ENCODE measurements at places on chromosomes 16 and 17.

GRCh38 chr17:75539967-75540729, 14.7 kb downstream of the LLGL2 start:
- no peak for DNase-seq

GRCh38 chr17:71183066-71183660, 937.7 kb upstream of the SOX9 start:
- no peak for DNase-seq

- DNase-seq = no peak
These were observed at the start of gene TUBB3 for GRCh38 chr16:89922884-89923639. TUBB3 (plus strand) TSS chr16:89923342; CDS start chr16:89923402, 60 bp downstream.

DNA sequence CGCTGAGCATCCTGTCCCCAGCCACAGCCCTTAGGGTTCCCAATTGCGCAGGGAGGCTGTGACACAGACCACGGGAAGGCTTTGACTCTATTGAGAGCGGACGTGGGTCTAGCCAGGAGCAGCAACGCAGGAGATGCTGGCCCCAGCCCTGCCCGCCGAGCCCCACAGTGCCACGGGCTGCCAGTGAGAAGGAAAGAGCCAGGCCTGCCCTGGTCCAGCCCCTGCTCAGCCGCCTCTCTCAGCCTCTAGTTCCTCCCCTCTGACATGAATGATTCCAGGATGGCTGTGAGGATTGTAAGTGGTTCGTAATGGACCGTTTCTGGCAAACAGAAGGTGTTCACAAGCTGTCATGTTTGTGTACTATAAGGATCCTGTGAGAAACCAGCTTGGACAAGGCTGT, 2.5 kb downstream of the BHLHA9 start:
- no peak for DNase-seq

- DNase-seq = no peak
These were observed 2.0 kb upstream of the VAT1L start for GRCh38 chr16:77786186-77786847.

GRCh38 chr16:87615621-87616041, 13.3 kb downstream of the JPH3 start:
- no peak for DNase-seq

DNA sequence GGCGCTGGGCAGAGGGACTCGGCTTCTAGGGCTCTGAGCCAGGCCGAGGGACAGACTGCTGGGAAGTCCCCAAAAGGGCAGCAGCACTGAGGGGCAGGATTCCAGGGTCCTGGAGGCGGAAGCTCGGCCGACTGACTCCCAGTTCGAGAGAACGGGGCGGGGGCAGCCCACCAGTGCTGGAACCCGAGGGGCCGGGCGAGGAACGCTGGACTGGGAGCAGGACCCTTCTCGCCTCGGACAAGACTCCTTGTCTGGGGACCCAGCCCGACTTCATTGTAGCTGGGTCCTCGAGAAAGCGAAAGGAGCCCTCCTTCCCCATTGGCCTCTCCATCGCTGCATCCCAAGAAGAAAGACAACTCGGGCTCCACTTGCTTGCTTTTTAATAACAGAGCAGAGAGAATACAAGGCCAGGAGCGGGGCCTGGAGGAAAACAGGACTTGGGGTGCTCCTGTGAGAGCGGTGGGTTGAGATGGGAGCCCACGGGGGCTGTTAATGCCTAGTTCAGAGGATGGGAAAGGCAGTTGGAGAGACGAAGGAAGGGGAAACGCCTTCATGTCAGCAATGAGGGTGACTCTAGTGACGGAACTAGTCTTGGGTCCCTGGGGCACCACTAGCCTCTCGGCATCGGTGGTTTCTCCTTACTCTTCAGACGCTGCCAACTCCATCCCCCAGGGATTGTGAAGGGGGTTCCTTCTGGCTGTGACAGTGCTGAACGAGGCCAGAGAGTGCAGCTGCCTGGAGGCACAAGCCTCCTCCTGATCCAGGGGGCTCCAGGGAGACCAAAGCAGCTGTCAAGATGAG, 492 bp upstream of the CAMTA2 start:
- no peak for DNase-seq

- DNase-seq = no peak
These were observed 37.4 kb upstream of the TMC5 start for GRCh38 chr16:19380328-19380727.

DNA sequence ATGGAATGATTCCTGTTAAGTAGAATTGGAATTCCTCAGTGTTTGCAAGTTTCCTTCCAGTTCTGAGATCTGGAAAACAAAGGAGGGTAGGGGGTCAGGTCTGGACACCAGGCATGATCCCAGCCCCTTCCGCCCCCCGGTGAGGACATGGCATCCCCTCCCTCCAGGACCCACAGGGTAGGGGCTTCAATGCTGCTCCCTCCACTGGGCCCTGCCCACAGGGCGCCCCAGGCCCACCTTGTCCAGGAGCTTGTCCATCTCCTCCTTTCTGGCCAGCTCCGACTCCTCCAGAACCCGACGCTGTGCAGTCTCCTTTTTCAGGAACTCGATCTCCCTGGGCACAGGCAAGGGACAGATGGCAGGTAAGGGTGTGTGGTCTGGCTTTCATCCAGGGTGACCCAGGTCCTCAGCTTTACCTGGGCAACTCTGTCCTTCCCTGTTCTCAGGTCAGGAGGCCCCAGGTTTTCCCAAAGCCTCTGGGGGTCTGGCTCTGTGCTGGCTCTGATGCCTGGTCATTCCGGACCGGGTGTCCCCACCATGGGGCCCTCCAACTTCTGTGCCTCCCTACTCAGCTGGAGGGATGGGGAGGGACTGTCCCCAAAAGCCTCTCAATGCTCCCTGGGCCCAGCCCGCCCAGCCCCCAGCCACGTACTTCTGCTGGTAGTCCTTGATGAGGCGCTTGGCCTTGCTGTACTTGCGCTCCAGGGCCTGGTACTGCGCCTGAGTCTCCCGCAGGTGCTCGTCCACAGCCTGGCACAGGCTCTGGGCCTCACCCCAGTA, 5.5 kb upstream of the SAMD14 start:
- DNase-seq = no peak

DNA sequence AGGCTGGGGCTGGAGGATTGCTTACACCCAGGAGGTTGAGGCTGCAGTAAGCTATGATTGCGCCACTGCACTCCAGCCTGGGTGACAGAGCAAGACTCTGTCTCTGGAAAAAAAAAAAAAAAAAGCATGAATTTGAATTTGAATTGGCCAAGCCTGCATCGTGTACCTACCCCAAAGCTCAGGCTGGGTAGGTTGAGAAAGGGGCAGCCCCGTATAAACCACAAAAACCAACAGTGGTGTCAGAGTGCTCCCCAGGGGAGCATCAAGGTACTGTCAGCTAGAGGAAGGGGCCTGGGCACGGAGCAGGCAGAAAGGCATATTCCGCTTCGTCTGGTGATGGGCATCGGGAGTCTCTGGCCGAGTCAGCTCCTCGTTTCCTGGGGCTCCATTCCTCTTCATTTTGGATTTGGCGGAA, 40.9 kb downstream of the RAP1GAP2 start:
- peak; percentile 27 for DNase-seq

DNA sequence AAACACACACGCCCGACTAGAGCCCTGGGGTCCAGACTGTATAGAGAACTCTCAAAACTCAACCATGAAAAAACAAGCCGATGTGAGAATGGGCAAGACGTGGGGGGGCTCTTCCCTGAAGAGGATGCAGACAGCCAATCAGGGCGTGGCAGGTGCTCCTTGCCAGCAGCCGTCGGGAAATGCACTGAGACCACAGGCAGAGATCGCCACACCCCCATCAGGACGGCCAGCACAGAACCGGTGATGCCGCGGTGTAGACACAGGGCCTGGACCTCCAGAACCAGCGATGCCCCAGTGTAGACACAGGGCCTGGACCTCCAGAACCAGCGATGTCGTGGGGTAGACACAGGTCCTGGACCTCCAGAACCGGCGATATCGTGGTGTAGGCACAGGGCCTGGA, 169.2 kb downstream of the LAT start:
- DNase-seq = no peak

DNA sequence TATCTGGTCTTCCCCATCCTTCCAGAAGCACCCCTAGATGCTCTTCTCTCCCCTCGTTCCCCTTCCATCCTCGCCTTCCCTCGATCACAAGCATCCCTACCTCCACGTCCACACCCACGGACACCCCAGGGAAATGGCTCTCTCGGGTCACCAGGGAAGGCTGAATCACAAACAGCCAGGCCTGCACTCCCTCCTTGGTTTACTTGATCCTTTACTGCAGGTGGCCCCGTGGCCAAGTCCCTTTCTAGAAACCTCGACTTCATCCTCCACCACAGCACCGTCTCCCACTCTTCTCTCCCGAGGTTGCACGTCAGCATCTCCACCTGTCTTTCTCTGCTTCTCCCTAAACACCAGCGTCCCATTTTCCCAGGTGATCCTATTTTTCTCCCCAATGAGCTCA, 6.5 kb upstream of the RBFOX3 start:
- no peak for DNase-seq

- no peak for DNase-seq
These were observed 11.6 kb downstream of the CDH3 start for GRCh38 chr16:68656751-68657150.

DNA sequence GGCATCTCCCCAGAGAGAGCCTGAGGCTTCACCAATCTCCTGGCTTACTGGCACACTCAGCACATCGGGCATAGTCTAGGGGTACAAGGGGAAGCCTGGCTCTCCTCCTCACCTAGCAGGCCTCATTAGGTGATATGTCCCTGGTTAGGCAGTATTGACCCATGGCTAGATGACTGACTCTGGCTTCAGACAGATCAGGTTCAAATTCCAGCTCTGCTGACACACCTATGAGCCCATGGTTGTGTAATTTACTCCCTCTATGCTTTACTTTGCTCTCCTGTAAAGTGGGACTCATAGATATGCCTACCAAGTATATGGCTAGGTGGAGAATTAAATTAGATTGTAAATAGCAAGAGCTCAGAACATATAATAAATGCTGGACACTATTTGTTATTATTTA, 157.3 kb upstream of the IRX3 start:
- no peak for DNase-seq

DNA sequence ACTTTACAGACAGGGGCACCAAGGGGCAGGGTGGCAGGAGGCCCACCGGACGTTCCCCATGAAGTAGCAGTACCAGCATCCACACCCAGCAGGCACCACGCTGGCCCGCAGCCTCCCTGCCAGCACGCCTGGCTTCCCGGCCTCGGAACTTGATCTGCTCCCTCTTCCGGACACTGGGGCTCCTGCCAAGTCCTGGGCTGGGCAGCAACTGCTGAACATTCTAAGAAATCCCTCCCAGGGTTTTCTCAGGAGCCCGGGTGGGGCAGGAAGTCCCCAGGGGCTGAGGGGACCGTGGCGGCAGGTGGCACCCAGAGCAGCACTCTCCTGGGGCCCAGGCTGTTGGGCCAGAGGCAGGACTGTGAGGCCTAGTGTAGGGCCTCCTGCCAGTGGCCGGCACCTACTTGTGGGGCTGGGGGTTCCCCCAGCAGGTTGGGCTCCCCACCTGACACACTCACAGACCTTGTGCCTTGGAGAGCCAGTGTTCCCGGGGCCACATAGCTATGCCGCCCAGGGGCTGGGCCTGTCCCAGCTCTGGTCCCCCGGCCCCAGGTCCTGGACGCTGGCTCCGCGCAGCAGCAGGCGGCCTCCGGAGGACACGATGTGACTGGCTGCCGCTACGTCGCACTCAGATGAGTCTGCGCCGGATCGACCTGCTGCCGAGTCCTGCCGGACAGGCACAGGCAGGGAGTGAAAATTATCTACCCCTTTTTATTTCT, 86.2 kb upstream of the CBX4 start:
- DNase-seq = no peak

- no peak for DNase-seq
These were observed 194.6 kb upstream of the SDK2 start for GRCh38 chr17:73838815-73839214.

- peak; percentile 41 for DNase-seq
These were observed 338.5 kb downstream of the PMP22 start for GRCh38 chr17:14926526-14927122.

- no peak for DNase-seq
These were observed 2.5 kb upstream of the WDR45B start for GRCh38 chr17:82650723-82651122.

- no peak for DNase-seq
These were observed 498 bp downstream of the PKMYT1 start for GRCh38 chr16:2979669-2980226.

- DNase-seq = peak; percentile 73
These were observed 15.8 kb downstream of the TMC6 start for GRCh38 chr17:78112518-78113471.

DNA sequence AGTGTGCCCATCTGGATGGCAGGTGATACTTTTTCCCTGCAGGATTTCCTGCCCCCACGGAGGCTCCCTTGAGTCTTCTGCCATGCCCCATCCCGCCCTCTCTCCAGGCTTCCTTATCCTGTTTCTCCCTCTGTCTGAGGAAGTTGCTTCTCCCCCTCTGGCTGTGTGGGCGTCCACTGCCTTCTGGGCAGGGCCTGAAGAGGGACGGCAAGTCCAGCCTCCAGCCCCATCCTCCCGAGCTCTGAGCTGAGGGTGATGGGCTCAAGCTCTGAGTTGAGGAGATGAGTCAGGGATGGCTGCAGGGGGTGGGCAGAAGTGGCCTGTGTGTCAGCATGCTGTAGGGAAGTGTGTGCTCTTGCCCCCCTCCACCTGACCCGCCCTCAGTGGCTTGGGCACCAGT, 14.2 kb upstream of the RAP1GAP2 start:
- DNase-seq = no peak

- DNase-seq = peak; percentile 21
These were observed 22.6 kb downstream of the ZNF213 start for GRCh38 chr16:3157229-3158025.

DNA sequence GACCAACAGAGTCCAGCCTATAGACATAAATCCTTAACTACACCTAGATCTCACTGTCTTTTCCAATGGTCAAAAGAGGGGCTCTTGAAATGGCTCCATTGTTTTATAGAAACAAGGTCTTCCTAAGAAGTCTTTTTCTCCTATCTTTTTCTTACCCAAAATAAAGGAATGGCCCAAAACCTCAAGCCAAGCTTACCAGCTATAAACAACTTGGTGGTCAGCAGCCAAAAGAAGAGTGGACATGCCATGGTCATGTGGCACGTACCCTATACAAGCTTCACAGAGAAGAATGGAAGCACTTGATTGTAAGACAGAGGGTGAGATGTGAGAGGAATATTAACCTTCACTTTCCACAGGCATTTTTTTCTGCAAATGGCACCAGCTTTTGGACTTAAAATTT, 82.1 kb upstream of the GNAO1 start:
- DNase-seq = no peak

DNA sequence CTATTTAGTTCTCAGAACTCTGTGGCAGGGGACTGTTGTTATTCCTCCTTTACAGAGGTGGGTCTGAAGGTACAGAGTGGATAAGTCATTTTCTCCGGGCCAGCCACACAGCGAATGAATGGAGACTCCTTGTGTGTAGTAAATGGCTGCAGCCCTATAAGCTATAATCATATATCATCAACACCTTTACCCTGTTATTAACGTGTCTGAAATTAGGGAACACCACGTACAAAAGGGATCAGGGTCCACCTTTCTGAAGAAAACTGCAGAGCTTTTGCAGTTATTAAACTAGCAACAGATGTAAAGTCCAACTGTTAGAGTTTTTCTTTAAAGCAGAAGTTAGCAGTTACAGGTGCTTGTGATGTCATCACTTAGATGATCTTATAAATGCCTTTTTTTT, 696.7 kb downstream of the MAF start:
- DNase-seq = no peak

GRCh38 chr17:72719206-72719577, 373.3 kb downstream of the SLC39A11 start:
- DNase-seq = no peak

- DNase-seq = no peak
These were observed 8.1 kb downstream of the NDE1 start for GRCh38 chr16:15658149-15658548.
